ENCODE measurements at places on chromosomes 6 and 20. TPM values are rescaled to one million over a fixed set of nuclear protein-coding genes. Genes with fewer than 3 reads are reported as not detected.

The CD24 gene
- total RNA-seq: 1.7 TPM

The RSPO4 gene
- not detected for total RNA-seq

The DLL1 gene
- 1.2 TPM for total RNA-seq

The OOEP gene
- total RNA-seq: not detected

The ZFP64 gene
- total RNA-seq: 29.6 TPM

All from thoracic aorta endothelial cell (primary cell).